Endothelial cell (in vitro differentiated cells): ENCODE measurements at places on chromosomes 2 and 18.

DNA sequence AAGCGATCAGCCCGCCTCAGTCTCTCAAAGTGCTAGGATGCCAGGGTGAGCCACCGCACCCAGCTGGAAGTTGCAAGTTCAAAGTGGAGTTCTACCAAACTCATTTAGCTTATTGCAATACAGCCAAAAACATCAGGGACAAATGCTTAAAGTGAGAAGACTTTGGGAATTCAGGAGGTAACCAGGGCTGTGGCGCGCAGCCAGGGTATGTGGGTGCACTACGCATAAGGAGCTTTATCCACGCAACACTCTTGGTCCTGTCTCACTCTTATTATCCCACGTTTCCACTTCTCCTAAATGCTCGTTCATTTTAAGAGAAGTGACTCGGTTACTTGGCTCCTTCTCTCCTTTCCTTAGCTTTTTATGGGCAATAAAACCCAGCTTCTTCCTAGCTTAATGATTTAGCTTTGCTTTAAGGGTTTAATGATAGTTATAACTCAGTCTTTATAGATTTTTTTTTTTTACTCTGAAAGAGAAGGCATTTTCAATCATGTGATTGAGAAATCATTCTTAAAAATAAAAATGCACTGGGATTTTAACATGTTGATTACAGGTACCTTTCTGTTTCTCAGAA lies 199.8 kb downstream of the KCNE4 start:
- DNase-seq: no peak

- no peak for DNase-seq
These were observed at the start of gene SP100 for GRCh38 chr2:230416061-230416721. Gene SP100, plus strand, starts transcription at chr2:230416201. Its CDS starts 96 bp downstream, at chr2:230416297.

DNA sequence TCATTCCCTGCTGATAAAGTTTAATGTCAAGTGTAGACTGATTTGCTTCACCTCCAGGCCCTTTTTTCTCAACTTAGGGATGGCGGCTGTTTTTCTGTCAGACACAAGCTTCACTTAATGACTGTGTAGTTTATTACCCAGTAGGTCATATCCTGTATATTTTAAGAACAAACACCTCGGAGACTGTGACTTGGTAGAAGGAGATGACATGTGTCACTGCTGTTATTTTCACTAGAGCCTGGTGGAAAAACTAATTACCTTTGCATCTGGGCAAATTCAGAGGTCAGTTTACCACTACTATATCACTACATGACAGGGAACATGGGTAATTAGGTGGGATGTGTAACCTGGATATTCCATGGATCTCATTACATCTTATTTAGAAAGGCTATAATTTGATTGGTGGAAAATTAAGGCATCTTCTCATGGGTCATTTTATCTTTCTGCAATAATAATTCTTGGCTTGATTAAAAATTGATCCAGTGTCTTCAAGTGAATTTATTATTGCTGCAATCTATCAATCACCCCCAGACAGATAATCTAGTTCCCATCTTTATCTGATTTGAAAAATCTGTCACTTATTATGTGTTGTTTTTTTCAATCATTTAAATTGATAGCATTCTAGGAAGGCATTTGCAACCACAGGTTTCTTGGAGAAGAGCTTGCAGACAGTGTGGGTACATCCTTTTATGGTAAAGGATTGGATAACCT lies 353.8 kb upstream of the SPRED2 start:
- no peak for DNase-seq

DNA sequence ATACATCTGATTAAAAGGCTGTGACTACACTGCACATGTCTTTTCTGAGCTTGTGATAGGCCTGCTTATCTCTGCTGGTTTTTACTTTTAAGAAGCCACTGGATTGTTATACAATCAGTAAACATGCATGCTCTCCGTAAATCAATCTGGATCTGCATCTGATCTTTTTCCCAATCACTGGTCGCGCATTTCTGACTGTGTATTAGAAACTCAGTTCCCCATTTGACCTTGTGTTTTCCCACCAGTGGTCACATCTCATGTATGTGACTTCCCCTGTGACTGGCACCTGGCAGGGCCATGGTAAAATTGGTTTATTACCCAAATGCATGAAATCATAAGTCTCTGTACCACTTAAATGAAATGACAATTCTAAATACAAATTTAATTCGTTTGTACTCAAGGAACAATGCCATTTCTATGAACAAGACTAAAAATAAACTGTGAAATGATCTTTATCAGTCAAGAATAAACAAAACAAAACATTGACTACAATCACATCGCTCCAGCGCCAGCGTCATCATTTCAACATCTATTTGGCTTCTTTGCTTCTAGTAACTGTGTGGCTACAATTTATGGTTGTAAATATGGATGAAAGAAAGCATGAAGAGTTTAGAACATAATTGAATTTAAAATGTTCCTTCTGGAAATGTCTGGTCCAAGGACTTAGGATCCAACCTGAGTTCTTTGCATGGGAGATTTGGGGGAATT lies 396.6 kb upstream of the TRIB2 start:
- no peak for DNase-seq

DNA sequence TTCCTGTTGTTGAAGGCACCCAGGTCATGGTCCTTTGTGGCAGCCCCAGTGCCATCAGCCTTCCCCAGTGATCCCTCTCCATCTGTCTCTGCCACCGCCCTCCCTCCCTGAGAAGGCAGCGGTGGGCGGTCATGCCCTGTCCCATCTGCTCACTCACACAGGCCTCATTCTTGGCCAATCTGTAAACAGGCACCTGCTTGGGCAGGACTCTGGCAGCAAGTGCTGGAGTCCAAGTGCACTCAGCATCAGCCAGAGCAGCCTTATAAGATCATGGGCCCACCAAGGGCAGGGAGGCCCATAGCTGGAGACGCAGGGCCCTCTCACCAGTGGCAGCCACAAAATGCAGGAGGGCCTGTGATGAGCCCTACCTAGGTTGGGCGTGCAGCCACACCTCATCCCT lies 140.9 kb downstream of the TWIST2 start:
- DNase-seq: no peak

DNA sequence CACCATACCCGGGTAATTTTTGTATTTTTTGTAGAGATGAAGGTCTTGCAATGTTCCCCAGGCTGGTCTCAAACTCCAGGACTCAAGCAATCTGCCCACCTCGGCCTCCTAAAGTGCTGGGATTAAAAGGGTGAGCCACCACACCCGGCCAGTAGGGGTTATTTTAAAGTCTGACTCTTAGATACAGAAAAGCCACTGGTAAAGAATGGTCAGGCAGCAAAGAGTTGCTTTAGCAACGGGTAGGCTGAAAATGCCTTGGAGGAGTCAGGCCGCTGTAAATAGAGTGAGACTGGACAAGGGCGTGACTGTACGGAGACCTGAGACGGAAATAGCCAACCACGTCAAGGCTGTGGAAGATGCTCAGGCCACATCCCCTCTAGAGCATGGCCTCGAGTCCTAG lies 54.2 kb downstream of the ACKR3 start:
- no peak for DNase-seq

GRCh38 chr18:74249181-74249968 lies 42.4 kb downstream of the CYB5A start:
- no peak for DNase-seq

DNA sequence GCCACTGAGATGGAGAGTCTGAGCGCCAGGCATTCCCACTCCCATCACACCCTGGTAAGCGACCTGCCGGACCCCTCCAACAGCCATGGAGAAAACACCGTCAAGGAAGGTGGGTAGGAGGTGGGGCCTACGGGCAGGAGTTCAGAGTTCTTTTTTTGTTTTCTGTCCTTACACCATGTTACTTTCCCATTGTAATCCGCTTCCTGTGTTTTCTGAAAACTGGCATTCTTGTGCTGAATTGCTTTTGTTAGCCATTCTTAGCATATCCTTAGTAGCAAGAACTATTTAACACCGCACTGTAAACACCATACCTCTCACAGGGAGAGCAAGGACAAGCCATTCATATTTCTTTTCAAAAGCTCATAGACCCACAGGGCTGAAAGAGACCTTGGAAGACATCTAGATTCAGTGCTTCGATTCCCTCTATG lies 46.2 kb downstream of the UNC80 start:
- DNase-seq: peak; percentile 22

- no peak for DNase-seq
These were observed 300.9 kb upstream of the LRRTM4 start for GRCh38 chr2:77823028-77823427.

DNA sequence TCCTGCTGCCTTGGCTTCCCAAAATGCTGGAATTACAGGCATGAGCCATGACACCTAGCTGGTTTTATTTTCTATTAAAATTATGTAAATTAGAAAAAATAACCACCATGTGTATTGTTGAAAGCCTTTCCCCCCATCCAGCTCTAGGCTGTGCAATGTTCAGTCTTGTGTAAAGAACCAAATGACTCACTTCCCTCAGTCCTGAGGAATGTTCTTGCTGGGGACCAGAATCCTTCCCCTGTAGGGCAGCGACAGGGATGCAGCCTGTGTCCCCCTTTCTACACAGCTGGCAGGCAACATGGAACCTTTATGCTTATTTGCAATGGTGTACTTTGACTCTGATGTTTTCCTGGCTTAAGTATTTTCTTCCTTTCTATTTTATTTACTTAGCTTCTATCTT lies 29.4 kb downstream of the AOX1 start:
- no peak for DNase-seq

GRCh38 chr2:46951290-46952064 lies 35.9 kb upstream of the MCFD2 start:
- DNase-seq: no peak
